ENCODE measurements at places on chromosomes 7 and 10.

GRCh38 chr10:29279779-29280487 lies 8.9 kb upstream of the LYZL1 start:
- no peak for DNase-seq

GRCh38 chr7:55194522-55194921 lies 170.6 kb upstream of the LANCL2 start:
- DNase-seq = no peak

DNA sequence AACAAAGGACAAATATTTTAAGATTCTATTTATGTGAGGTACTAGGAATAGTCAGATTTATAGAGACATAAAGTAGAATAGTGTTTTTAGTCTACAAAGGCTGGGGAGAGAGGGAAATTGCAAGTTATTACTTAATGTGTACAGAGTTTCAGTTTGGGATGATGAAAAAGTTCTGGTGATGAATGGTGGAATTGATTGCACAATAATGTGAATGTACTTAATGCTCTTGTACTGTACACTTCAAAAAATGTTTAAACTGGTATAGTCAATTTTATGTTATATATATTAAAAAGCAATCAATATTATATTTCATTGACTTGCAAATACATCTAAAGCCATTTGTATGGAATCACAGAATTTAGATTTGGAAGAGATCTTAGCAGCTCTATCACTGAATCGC lies 213.4 kb downstream of the PPP1R3A start:
- DNase-seq = no peak

DNA sequence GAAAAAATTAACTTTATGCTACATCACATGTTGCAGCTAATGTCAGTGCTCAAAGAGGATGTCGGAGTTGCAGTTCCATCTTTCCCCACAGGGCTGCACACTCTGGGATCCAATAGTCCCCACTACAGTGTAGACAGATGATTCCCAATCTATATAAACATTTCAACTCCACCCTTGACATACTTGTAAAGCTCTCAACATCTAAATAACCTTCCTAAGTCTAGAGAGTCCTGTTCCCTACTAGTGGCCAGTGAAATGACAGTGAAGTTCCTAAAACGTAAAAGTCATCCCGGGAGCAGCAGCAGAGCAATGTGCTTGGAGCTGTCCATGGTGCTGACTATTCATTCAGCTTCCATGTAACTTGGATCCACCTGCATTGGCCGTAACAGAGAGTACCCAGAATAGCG lies 145.1 kb downstream of the GRM8 start:
- DNase-seq = peak; percentile 15

GRCh38 chr7:755413-755805 lies 28.3 kb upstream of the PRKAR1B start:
- DNase-seq = no peak

DNA sequence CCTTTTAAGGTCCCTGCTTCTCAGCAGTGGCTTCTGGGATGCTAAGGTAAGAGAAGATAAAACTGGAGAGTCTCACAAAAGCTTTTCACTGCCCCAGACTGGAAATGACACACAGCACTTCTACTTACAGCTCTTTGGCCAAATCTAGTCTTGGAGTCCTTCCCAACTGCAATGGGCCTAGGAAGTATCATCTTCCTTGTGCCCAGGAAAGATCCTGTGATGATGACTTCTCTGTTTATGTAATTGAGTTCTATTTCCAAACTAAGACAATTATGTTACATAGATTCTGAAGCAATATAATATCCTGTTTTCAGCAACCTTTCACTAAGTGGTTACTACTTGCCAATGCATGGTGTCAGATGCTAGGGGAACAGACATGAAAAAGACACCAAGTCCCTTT lies 234.1 kb downstream of the PTEN start:
- DNase-seq = no peak

- no peak for DNase-seq
Measured at GRCh38 chr10:6699336-6699735, 119.3 kb upstream of the PRKCQ start.

- no peak for DNase-seq
Measured at GRCh38 chr7:40674316-40674715, 539.5 kb downstream of the SUGCT start.

- no peak for DNase-seq
Measured at GRCh38 chr7:15658247-15658646, 28.2 kb downstream of the MEOX2 start.

DNA sequence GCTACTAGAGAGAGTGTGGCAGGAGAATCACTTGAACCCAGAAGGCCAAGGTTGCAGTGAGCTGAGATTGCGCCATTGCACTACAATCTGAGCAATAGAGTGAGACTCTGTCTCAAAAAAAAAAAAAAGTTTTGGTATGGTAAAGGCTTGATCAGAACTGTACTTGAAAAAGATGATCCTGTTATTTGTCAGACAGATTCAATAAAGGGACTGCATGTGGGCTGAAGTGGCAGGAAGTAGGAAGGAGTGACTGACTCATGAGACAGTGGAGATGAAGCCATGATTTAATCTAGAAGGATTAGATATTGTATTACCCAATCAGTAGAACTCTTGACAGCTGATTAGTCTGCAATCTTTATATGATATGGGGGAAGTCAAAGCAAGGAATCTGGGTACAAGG lies 2.7 kb upstream of the TMEM254 start:
- no peak for DNase-seq

DNA sequence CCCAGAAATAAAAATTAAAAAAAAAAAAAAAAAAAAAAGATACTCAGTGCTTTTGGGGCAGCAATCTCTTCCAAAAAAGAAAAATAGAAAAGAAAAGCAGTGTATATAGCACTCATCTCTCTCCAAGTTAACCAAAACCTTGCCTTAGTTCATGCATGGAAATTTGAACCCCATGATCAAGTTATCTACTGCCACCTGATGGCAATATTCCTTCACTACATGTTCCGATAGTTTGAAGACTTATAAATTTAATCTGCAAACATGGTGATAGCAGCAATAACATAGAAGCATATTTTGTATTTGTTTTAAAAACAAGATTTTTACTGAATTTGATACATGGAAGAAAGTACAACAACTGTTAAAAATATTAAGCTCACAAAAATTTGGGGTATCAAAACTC lies 48.6 kb upstream of the SLIT1 start:
- peak; percentile 14 for DNase-seq

- no peak for DNase-seq
Measured at GRCh38 chr7:137960020-137960419, 41.9 kb downstream of the CREB3L2 start.

GRCh38 chr10:84225427-84226173 lies at the start of gene LRIT2:
LRIT2 (minus strand) TSS chr10:84225544; CDS start chr10:84225520, 24 bp downstream.
- no peak for DNase-seq

DNA sequence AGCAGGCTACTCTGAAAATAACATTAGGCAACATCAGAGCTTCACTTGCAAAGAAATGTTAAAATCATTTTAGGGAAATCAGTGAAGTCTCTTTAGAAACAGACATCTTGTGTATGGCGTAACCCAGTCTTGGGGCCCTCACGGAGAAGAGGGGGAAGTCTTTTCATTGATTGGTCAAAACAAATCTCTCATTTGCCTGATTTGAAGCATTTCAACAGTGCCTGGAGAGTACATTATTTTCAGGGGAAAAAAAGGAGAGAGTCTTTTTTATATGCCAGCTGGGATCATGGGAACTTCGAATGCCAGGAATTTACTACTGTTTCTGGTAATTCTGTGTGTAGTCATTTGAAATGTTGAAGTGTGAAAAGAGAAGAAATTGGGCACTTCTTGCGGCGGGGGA lies 471.4 kb downstream of the PLXDC2 start:
- DNase-seq = no peak

DNA sequence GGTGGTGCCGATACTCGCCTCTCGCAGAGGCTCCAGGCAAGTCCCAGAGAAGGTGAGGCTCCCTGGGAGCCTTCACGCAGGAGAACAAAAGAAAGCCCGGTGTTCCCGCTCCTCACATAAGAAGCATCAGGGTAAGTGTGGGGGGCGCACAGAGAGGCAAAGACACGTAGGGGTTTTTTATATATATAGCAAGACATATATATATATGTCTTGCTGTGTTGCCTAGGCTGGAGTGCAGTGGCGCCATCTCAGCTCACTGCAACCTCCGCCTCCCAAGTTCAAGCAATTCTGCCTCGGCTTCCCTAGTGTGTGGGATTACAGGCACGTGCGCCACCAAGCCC lies 61.3 kb downstream of the PDIA4 start:
- DNase-seq = no peak

DNA sequence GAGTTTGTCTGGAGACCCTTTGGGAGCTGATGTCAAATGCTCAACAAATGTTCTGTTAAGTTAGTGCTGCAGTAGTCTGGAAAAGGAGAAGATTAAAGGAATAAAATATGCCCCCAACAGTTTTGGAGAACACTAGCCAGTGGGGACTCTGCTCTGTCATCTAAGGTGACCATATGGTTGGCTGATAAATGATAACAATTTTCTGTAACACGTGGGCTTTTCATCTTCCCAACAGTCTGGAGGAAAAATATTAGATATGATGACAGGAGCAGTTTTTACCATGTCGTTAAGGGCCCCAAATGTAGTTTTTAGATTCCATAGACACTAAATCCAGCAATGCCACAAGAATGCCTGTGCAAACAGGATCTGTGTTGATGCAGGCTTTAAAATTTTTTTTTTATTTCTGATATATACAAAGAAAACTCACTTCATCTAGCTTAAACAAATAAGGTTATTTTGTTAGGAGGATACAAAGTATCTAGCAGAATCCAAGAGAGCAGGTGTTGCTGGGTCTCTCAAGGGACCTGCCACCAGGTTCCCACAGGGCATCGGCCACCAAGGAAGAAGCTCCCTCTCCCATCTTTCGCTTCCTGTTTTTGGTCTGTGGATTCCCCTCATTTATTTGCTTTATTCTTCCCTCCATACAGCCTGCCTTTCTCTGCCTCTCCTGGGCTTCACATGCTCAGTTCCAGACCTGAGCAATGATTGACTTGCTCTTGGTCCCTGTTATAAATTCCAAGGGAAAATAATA lies 6.2 kb upstream of the CFAP58 start:
- no peak for DNase-seq

DNA sequence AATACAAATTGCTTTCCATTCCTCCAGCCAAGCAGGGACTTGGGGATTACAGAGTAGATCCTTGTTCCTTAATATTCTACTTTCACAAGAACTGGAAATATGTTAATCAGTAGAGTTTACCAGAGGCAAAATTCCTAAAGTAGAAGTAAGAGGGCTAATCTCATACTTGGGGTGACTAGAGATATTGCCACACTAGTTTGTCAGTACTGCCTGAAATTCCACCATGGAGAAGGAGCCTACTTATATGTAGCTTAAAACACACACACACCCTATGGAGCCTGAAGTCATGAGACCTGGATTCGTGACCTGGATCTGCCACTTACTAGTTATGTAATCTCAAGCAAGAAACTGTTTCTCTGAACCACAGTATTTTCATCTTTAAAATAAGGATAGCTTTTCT lies 33.9 kb downstream of the STRIP2 start:
- DNase-seq = no peak

DNA sequence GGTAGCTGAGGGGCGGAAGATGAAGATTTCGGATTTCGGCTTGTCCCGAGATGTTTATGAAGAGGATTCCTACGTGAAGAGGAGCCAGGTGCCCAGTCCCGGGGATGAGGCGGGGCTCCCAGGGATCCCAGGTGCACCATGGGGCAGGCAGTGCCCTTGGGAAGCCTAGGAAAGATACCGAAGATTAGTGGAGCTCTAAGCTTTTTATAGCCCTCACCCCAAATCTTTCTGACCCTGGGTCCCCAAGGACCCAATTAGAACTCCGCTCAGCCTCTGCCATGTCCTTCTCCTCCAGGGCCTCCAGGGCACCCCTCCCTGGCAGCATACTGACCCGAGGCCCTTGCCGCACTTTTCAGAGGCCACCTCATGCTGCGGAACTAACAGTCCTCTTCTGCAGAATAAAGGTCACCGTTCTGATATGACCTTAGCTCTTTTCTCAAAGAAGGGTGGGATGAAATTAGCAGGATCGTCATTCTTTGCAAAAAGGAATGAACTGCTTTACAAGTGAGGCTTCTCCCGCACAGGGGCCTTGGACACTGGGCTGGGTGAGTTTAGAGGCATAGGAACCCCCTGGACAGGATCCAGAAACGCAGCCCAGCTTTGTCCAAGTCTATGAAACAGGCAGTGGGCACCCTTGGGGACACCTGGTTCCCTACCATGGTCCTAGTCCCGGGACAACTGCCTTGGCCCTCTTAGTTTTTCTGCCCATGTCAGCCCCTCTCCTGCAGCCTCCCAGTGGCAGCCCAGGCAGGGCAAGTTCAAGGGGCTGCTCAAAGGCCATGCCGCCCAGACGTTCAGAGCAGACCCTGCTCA lies 17.9 kb upstream of the CSGALNACT2 start:
- no peak for DNase-seq

DNA sequence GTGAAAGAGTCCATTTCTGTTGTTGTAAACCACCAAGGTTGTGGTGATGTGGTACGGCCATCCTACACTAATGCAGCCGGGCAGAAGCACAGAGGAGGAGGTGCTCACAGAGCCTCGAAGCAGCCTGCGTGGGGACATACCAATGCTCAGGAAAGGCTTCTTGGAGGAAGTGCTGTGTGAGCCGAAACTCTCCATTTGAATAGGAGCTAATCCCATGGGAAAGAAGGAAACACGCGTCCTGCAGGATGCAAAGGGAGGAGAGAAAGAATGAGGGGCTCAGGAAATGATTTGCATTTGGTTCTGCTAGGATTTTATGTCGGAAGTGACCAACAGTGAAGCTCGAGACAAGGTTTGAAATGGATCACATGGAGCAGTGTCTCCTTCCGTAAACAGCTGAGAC lies 477.9 kb upstream of the ANKRD30A start:
- no peak for DNase-seq

DNA sequence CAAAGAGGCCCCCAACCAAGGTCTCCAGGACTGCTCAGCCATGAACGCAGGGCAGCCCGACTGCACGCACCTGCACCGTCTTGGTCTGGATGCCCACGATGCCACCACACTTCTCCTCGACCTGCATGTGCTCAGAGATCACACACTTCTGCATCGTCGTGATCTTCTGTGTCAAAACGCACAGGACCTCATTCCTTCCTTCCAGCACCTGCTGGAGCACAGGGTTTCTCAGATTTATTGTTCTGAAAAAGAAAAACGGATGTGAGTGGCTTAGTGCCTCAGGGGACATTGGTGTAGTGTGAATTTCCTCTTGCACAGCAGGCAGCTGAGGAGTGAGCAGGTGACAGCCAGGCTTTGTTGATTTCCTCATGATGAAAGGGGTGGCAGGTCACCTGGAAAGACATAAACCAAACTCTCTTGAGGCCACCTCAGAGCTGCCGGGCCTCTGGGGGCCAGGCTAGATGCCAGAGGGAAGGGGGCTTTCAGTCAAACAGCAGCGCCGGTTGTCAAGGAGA lies 38.2 kb downstream of the GSDME start:
- peak; percentile 51 for DNase-seq

DNA sequence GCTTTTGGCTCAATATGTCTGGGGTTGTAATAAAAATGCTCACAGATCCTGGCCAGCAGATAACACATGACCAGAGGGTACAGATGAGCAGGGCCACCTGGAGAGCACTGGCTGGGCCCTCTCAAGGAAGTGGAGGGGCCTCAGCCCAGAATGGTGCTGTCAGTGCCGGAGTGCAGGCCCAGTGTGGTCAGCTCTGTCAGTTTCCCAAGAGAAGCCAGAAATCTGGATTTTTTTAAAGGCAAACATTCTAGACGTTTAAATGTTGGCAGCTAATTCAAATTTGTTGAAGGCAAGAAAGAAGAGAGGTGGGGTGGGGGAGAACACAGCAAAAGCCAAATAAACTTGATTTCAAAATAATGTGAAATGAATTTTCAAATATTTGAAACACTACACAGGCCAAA lies 2.0 kb downstream of the C10orf105 start:
- no peak for DNase-seq

- no peak for DNase-seq
Measured at GRCh38 chr7:66430164-66430545, 198.5 kb upstream of the KCTD7 start.

GRCh38 chr7:24438232-24438631 lies 135.0 kb upstream of the PALS2 start:
- no peak for DNase-seq

All from germinal center (tissue), 1 donor.